ENCODE measurements at places on chromosomes 16 and 17.

DNA sequence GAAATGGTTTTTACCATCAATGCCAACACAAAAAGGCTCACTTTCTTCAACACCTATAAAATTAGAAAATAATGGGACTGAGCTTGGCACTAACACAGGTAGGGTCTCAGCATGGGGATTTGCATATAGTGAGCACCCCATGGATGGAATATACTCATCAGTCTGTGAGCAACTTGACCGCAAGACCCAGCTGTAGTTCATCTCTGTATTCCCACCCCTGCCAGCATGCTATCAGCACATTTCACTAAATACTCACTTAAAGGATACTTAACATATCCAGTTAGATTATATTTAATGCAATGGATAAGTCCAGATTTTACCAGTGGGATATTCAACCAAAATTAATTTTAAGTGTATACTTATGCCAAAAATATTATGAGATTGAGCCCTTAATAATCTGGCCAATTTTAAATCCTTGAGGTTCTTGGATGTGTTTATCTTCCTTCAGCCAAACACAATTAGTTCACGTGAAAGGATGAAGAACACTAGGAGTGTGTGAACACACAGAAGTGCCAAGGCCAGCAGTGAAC lies 66.7 kb downstream of the C16orf95 start:
- DNase-seq, result no peak

GRCh38 chr16:64206862-64207261 lies 915.0 kb downstream of the CDH11 start:
- DNase-seq, result peak; percentile 12

- DNase-seq, result no peak
Measured at GRCh38 chr16:75501359-75501758, 6.1 kb upstream of the CHST6 start.

- DNase-seq, result peak; percentile 7
Measured at GRCh38 chr16:17277981-17278381, 192.8 kb downstream of the XYLT1 start.

- DNase-seq, result no peak
Measured at GRCh38 chr16:27083861-27084261, 17.1 kb downstream of the C16orf82 start.

DNA sequence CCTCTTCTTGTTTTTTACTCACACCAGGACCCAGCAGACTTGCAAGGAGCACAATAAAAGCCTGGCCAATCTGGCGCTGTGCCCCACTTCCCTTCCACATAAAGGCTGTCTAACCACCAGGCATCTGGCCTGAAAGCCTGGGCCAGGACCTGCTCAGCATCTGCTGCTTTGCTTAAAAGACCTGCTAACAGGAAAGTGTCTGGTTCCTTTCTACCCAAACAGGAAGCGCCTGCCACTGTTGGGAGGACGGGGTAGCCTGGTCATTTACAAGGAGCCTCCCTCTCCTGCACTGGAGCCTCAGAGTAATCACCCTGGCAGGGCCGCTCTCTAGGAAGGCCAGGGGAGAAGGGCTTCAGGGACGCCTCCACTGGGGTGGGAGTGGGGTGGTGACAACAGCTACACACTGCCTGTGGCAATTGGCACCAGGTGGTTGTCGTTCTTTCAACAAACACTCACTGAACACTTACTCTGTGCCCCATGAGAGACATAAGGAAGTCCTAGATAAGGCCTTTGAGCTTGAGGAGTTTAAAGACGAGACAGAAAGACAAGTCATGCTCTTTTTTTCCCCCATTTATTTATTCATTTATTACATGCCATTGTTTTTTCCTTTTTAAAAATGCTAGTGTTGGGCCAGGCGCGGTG lies 6.3 kb upstream of the MMP28 start:
- DNase-seq, result no peak

- DNase-seq, result no peak
Measured at GRCh38 chr17:36661047-36661666, 59.8 kb downstream of the MRM1 start.

- DNase-seq, result peak; percentile 18
Measured at GRCh38 chr17:46115699-46116098, 77.5 kb downstream of the KANSL1 start.

DNA sequence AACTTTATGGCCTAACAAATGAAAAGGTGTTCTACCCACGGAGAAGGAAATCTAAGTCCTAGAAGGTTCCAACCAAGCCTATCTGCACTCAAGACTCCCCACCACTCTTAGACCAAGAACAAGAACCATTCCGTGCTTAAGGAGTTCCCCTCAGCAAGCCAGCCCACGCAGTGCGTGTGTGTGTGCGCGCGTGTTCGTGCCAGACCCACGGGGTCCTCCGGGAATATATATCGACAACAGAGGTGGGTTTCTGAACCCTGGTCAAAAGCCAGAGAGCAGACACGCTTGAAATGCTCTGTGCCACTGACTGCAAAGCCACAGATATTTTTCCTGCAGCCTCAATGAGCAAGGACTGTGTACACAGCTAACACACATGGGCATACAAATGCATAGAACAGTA lies 70.7 kb downstream of the SLC39A11 start:
- no peak for DNase-seq

GRCh38 chr16:351804-352520 lies 561 bp downstream of the AXIN1 start:
- no peak for DNase-seq

- peak; percentile 98 for DNase-seq
Measured at GRCh38 chr17:40548982-40549685, 16.1 kb downstream of the CCR7 start.

DNA sequence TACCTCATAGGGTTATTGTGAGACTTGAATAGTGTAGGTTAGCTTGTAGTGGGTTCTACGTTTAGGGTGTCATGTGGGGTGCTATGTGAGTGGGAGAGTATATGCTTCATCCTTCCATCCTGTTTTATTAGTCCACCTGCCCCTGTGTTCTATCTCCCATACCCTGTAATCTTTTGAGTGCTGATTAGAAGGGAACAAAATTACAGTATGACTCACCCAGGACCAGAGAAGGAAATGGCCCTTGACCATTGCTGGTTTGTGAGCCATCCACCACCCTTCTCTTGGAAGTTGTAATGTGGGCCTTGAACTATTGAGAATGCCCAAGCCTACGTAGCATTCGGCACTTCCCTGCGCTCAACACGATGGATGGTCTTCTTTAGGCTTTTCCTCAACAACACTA lies 17.1 kb downstream of the SAP30BP start:
- peak; percentile 42 for DNase-seq

- no peak for DNase-seq
Measured at GRCh38 chr16:49964973-49965372, 60.1 kb upstream of the CNEP1R1 start.

GRCh38 chr16:61871837-61872777 lies 164.1 kb downstream of the CDH8 start:
- no peak for DNase-seq

DNA sequence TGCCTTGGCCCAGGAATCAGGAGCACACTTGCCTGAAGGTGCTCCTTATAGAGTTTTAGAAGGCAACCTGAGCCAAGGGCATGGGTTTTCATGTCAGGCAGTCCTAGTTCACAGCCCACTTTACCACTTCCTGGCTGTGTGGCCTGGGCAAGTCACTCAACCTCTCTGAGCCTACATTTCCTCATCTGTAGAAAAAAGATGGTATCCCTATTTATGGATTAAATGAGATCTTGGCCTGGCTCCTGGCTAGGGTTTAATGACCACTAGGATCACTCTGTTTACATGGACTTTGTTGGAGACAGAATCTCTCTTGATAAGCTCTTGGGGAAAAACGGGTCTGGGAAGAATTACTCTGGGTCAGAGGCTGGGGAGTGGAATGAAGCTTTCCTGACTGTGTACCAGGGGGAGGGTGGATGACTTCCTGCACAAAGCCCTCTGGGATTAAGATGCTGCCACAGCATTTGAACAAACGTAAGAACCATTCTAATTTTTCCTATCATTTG lies 2.3 kb downstream of the MT2A start:
- DNase-seq, result peak; percentile 71

GRCh38 chr16:53131050-53131362 lies 76.2 kb downstream of the CHD9 start:
- no peak for DNase-seq
